ENCODE measurements at places on chromosomes 2 and 18.

- DNase-seq: no peak
Observed at GRCh38 chr18:63097178-63097577, 222.4 kb downstream of the BCL2 start.

GRCh38 chr2:74816540-74817303, 17.2 kb upstream of the HK2 start:
- DNase-seq: no peak

DNA sequence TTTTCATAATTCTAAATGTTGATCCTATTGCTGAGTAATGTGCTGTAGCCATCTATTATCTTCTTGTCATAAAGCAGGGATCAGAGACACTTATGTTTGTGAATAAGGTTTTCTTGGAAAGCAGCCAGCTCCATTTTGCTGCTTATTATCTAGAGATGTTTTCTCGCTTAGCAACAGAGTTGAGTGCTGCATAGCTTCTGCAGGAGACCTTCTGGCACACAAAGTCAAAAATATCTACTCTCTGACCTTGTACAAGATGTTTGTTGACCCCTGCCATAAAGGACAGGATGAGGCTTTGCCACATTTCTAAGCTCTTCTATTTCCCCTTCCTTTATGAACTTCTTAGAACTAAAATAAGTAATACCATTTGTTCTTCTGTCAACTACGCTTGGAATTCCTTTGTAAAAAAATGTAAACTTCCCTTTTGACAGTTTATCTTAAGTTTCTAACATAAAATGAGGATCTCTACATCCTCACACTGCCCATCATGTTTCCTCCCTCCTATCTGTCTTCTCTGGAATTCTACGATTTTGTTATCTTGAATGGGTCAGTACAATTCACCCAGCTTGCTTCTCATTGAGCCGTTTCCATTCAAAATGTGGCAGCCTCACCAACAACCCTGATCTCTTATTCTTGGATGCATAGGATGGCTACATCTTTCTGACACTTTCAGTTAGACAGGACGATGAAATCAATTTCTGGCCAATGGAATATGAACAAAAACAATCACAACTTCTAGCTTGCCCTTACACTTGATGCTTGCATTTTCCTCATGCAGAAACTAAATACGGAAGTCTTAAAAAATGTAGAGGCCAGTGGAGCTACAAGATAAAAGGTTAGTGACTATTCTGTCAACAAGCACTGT, 1377.0 kb downstream of the SUCLG1 start:
- no peak for DNase-seq

- DNase-seq: no peak
Observed at GRCh38 chr2:11357428-11357972, 13.1 kb upstream of the ROCK2 start.

DNA sequence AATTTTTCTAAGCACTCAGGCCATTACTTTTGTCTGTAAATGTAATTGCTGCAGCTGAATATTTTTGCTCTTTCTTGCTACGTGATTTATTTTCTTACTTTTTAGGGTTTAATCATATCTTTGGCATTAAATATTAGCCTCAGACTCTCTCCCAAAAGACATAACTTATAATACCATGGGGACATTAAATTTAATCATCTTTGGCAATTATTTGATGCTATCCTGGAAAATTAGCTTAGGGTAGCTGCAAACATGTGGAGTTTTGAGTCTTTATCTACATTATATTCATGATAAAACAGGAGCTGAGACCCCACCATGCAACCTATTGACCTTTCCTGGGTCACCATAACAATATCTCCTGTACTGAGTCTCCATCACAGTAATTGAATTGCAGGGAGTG, 59.1 kb upstream of the EDAR start:
- no peak for DNase-seq

DNA sequence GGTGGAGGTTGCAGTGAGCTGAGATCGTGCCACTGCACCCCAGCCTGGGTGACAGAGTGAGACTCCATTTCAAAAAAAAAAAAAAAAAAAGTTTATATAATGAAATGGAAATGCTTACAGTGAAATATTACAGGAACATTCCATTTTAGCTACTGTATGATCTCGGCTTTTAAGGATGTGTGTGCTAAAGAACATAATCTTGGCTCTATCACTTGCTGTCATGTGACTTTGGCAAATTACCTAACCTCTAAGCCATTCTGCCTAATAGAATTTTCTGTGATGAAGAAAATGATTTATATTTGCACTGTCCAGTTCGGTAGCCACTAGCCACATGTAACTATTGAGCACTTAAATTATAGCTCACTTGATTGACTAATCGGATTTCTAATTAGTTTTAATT, 36.3 kb downstream of the SMAD4 start:
- DNase-seq: no peak

- DNase-seq: no peak
Observed at GRCh38 chr2:218082586-218083351, 13.7 kb downstream of the RUFY4 start.

All from AML-193 (cell line).